NCI-H2227 treated with DMSO at 0.1 percent for 48 hours (cell line): ENCODE measurements at places on chromosomes 3 and 15.

- DNase-seq: no peak
Measured at GRCh38 chr3:31523543-31523942, 9.2 kb upstream of the STT3B start.

GRCh38 chr3:171974986-171975837 lies 64.2 kb upstream of the FNDC3B start:
- no peak for DNase-seq

GRCh38 chr15:92907896-92908712 lies 8.0 kb downstream of the CHD2 start:
- peak; percentile 40 for DNase-seq

DNA sequence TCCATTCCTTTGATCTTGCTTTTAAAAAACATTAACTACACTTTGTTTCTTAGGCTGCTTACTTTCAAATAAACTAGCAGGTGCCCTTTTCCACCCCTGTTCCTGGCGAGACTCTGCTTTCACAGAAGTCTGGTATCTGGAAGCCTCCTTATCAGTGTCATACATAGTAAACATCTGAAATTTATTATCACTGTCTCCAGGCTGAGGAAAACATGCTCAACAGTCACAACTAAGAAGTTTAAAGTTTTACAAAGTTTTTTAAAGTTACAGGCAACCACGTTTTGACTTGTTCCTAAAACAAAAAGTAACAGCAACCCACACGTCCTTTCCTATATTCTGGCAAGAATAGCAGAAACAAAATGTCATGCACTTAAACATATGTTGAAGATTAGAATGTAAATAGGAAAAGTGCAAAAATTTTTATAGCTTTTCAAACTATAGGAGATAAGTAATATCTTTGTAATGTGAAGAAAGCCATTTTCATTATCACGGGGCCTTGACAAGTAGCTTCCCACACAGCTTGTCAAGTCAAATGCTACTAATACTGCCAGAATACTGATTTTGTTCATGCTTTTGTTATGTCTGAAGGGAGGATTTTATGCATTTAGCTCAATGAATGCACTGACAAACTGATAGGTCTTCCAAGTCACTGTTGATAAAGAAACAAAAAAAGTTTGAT lies 275.2 kb upstream of the KCNMB2 start:
- no peak for DNase-seq

- DNase-seq: no peak
Measured at GRCh38 chr15:30885814-30886213, 17.9 kb upstream of the FAN1 start.

- DNase-seq: no peak
Measured at GRCh38 chr3:73674280-73674679, 49.5 kb upstream of the PDZRN3 start.

DNA sequence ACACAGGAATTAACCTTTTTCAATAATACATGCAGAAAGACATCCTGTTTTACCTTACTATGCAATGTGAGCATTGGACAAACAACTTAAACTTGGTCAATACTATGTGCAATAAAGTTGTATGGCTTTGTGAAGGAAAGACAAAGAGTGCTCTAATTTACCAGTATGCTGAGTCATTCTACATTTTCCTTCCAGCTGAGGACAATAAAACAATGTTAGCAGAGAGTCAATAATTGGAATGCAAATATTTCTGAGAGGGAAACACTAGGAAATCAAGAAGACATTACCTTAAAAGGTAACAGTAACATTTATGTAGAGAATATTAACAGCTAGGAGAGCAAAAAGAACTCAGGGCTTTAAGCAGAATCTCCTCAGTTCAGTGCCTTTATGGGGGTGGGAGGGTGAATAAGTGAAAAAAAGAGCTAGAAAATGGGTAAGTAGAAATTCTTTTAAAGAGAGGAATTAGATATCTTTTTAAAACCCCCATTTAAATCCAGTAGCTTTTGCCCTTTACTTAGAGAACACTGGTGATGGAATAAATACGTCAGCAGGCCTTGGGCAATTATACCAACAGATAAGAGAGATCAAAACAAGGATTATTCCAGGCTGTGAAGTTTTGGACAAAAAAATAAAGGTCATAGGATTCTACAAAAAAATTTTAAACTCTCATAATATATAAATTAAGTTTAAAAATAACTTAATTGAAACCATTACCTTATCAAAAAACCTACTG lies 11.6 kb upstream of the HGD start:
- DNase-seq: no peak

DNA sequence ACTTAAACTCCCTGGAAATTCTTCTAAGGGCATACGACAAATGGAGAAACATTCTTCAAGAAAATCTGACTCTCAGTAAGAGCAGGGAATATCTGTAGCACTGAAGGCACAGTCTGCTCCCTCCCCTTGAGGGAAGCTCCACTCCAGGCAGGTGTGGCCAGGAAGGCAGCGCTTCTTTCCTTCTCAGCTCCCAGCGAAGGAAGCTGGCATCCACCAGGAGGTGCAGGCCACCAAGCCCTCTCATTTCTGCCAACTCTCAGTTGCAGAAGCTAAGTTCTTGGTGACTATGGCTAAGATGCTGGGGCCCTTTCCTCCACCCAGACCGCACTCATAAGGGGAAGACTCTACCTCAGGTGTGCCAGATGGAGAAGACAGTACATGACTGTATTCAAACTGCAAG lies 37.7 kb upstream of the SLC41A3 start:
- DNase-seq: no peak

- no peak for DNase-seq
Measured at GRCh38 chr3:128567705-128568356, 74.8 kb upstream of the GATA2 start.

DNA sequence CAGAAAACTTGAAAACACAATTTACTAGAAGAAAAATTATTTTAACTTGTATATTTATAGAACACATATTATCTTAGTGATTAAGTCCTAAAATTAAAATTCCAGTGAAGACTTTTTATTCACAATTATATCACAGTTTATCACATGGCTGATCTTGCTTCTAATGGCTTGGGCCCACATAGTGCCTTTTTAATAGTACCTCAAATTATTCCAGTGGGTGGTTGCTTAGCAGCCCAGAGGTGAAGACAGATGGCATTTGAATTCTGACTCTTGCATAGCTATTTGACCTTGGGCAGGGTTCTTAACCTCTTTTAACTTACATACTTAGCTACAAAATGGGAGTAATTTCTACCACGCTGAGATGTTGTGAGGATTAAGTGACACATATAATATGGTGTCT lies 214.7 kb upstream of the SGO1 start:
- no peak for DNase-seq
